Neural progenitor cell (in vitro differentiated cells): ENCODE measurements at places on chromosomes 1 and 21. TPM values are rescaled to one million over a fixed set of nuclear protein-coding genes. Genes with fewer than 3 reads are reported as not detected.

ARHGEF16 gene
- 1.3 and 7.8 TPM in 2 replicates for total RNA-seq

STIL gene
- 49.0 and 59.0 TPM in 2 replicates for total RNA-seq

SPRR2B gene
- total RNA-seq = not detected in 2 replicates

DNA sequence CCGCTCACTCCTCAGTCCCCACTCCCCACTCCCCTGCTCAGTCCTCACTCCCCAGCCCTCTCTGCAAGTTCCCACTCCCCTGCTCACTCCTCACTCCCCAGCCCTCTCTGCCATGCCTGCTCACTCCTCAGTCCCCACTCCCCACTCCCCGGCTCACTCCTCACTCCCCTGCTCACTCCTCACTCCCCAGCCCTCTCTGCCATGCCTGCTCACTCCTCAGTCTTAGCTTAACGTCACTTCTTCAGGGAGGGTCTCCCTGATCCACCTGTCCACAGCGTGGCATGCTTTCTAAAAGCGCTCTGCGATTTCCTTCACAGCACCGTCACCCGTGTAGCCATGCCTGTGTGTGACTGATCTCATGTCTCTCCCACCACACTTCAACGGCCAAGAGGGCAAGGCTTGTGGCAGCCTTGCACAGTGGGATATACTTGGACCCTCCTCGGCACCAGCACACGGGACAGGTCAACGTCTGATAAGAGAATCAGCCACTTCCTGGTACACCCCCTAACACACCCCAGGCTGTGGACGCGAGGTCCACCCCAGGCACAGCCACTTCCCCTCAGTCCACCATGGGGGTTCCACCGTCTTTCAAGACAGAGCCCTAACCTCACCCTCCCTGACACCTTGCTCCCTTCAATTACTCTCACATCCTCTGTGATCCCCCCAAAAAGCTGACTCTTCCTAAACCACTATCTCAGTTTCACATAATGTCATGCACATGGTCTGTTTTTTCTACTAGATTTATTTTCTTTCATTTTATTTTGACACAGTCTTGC, 14.0 kb downstream of the PRDM15 start:
- no peaks in the 10 kb centered on the region for H3K36me3 ChIP-seq
- H3K4me1 ChIP-seq = peaks cover 5% of the 10 kb centered on the region
- H3K4me3 ChIP-seq = no peak overlapping the region

- H3K27ac ChIP-seq = no peak overlapping the region
- H3K4me1 ChIP-seq = no peaks in the 10 kb centered on the region
- no peaks in the 10 kb centered on the region for H3K36me3 ChIP-seq
- no peaks in the 10 kb centered on the region for H3K27me3 ChIP-seq
- no peak for DNase-seq
Observed at GRCh38 chr1:237677979-237678378, 212.7 kb downstream of the ZP4 start.

- H3K27ac ChIP-seq = no peak overlapping the region
- no peak for DNase-seq
- no peak overlapping the region for H3K4me3 ChIP-seq
- no peaks in the 10 kb centered on the region for H3K36me3 ChIP-seq
- no peaks in the 10 kb centered on the region for H3K27me3 ChIP-seq
Observed at GRCh38 chr21:36729310-36729970, 30.5 kb downstream of the SIM2 start.

GRCh38 chr1:96887501-96887900, 165.9 kb downstream of the PTBP2 start:
- no peak for DNase-seq
- H3K36me3 ChIP-seq = no peaks in the 10 kb centered on the region
- no peak overlapping the region for H3K4me3 ChIP-seq
- no peaks in the 10 kb centered on the region for H3K27me3 ChIP-seq
- H3K27ac ChIP-seq = no peak overlapping the region

- H3K4me3 ChIP-seq = no peak overlapping the region
- H3K27me3 ChIP-seq = no peaks in the 10 kb centered on the region
- no peaks in the 10 kb centered on the region for H3K36me3 ChIP-seq
- DNase-seq = no peak
- H3K4me1 ChIP-seq = peaks cover 28% of the 10 kb centered on the region
- no peak overlapping the region for H3K27ac ChIP-seq
Observed at GRCh38 chr21:45330851-45331261, 43.2 kb upstream of the POFUT2 start.

- no peaks in the 10 kb centered on the region for H3K36me3 ChIP-seq
- H3K27me3 ChIP-seq = no peaks in the 10 kb centered on the region
- H3K4me1 ChIP-seq = no peaks in the 10 kb centered on the region
- DNase-seq = no peak
Observed at GRCh38 chr1:241716915-241717656, 65.0 kb downstream of the WDR64 start.

GRCh38 chr1:102546251-102546650, 549.5 kb upstream of the OLFM3 start:
- no peak overlapping the region for H3K27ac ChIP-seq
- no peaks in the 10 kb centered on the region for H3K27me3 ChIP-seq
- DNase-seq = no peak
- no peaks in the 10 kb centered on the region for H3K36me3 ChIP-seq

GRCh38 chr1:201455098-201455497, 13.9 kb downstream of the PHLDA3 start:
- H3K4me3 ChIP-seq = no peak overlapping the region
- no peak overlapping the region for H3K27ac ChIP-seq
- no peaks in the 10 kb centered on the region for H3K36me3 ChIP-seq
- H3K4me1 ChIP-seq = peaks cover 21% of the 10 kb centered on the region
- DNase-seq = no peak

GRCh38 chr1:41802532-41803501, 115.9 kb downstream of the HIVEP3 start:
- no peaks in the 10 kb centered on the region for H3K4me1 ChIP-seq
- H3K36me3 ChIP-seq = no peaks in the 10 kb centered on the region
- no peak overlapping the region for H3K27ac ChIP-seq
- H3K4me3 ChIP-seq = no peak overlapping the region
- DNase-seq = no peak

DNA sequence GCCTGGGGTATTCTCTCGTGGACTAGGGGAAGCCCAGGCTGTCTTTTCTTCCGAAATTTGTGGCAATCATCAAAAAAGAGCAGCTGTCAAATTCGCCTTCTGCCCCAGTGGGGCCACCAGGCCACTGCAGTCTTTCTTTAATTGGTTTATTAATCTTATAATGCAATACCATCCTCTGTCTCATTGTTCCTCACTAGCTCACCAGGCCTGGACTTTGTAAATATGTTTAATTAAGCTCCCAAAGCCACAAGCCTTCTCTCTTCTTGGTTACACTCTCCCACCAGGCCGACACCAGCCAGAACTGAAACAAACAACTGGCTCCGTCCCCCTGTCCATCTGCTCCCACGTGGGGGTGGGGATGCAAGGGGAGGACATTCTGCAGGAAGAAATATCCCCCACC, 22.0 kb upstream of the CAMK1G start:
- DNase-seq = no peak
- no peak overlapping the region for H3K27ac ChIP-seq
- no peak overlapping the region for H3K4me3 ChIP-seq

- H3K27me3 ChIP-seq = no peaks in the 10 kb centered on the region
- no peak overlapping the region for H3K4me3 ChIP-seq
- H3K36me3 ChIP-seq = no peaks in the 10 kb centered on the region
- no peak overlapping the region for H3K27ac ChIP-seq
- no peaks in the 10 kb centered on the region for H3K4me1 ChIP-seq
Observed at GRCh38 chr1:200628223-200628881, 7.8 kb upstream of the KIF14 start.
